ENCODE measurements at places on chromosomes 4 and X.

DNA sequence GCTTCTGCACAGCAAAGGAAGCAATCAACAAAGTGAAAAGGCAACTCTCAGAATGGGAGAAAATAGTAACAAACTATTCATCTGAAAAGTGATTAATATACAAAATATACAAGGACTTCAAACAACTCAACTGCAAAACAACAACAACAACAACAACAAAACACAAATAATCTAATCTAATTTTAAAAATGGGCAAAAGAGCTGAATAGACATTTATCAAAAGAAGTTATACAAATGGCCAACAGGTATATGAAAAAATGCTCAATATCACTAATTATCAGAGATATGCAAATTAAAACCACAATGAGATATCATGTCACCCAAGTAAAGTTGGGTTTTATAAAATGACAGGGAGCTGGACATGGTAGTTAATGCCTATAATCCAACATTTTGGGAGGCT is 602.8 kb upstream of the DIAPH2 start:
- no peak for DNase-seq

GRCh38 chr4:7725951-7726350 is 213.7 kb downstream of the AFAP1 start:
- DNase-seq = no peak

GRCh38 chr4:144594471-144594986 is 51.4 kb upstream of the HHIP start:
- no peak for DNase-seq

GRCh38 chr4:149574971-149575370 is 240.7 kb downstream of the IQCM start:
- no peak for DNase-seq

GRCh38 chr4:7389101-7389701 is 45.5 kb downstream of the PSAPL1 start:
- no peak for DNase-seq

DNA sequence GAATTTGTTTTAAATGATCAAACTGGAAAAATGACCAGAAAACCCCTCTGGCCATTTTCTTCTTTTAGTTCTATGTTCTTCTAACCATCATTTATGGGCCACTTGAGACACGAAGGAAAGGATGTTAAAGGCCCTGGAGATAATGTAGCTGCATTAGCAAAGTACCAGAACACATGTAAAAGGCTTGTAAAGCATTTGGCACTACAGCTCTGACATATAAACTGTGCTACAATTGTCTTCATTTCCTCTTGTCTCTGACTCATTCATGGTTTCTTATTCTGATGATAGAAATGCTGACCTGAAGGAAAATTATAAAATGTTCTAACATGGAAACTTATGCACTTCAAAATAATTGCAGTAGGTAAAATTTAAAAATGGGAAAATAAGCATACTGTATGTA is 388.7 kb downstream of the FAT4 start:
- DNase-seq = no peak

GRCh38 chr4:8745005-8745790 is 126.4 kb downstream of the HMX1 start:
- no peak for DNase-seq

- no peak for DNase-seq
Measured at GRCh38 chr4:163693776-163694175, 199.3 kb downstream of the TMA16 start.

GRCh38 chr4:17166954-17167353 is 268.5 kb upstream of the LDB2 start:
- DNase-seq = no peak

DNA sequence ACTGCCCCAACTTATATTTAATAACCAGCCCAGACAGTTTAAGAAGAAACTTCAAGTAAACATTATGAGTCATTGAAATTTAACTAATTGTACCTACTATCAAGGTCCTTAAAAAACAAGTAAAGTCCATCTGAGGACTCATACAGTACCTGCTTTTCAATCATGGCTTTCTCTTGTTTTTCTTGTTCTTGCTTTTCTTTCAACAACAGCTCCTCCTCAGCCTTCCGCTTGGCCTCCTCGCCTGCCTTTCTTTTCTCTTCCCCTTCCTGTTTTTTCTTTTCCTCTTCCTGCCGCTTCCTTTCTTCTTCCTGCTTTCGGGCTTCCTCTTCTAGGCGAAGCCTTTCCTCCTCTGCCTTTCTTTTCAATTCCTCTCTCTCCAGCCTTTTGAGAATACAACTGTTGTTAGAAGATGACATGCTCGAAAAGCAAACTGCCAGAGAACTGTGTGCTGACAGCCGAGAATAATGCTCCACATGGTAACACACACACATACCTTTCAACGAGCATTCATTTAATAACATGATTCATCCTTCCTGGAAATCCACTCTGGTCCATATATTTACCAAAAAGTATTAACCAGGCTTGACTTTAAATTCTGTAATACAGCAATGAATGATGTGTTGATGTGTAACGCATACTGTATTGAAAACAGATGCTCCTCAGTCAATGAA is 25.2 kb upstream of the BCLAF3 start:
- DNase-seq = no peak

- no peak for DNase-seq
Measured at GRCh38 chrX:41723826-41724225, at the start of gene GPR82. TSS of gene GPR82 (plus strand) at chrX:41724181. CDS start at chrX:41727027, 2,846 bp downstream.

GRCh38 chrX:70908541-70908940 is at the start of gene TEX11:
TSS of gene TEX11 (minus strand) at chrX:70908711. CDS start at chrX:70907789, 922 bp downstream.
- DNase-seq = no peak

- DNase-seq = no peak
Measured at GRCh38 chr4:148737061-148737770, 295.0 kb upstream of the NR3C2 start.

GRCh38 chr4:24032371-24032989 is 142.6 kb upstream of the PPARGC1A start:
- DNase-seq = no peak

- DNase-seq = no peak
Measured at GRCh38 chr4:85030156-85030555, 63.7 kb upstream of the WDFY3 start.

- no peak for DNase-seq
Measured at GRCh38 chr4:76504613-76505465, 69.8 kb downstream of the SHROOM3 start.

- DNase-seq = no peak
Measured at GRCh38 chr4:158190718-158191117, 17.9 kb upstream of the GASK1B start.

DNA sequence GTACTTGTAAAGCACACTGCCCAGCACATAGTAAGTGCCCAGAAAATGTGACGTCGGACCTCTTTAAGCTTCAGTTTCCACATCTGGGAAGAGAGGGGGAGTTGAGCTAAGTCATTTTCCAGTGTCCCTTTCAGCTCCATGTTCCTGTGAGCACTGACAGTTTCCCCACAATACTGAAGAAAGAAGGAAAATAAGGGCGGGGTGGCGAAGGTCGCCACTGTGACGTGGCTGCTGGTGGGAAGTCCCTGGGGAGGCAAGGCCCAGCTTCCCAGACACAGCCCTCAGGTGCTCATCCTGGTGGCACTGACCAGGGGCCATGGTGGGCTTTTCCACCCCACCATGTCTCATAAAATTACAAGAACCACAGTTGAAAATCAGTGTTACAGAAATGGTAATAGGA is 121.8 kb downstream of the PTTG2 start:
- no peak for DNase-seq

- DNase-seq = no peak
Measured at GRCh38 chr4:185346975-185347601, 48.6 kb downstream of the LRP2BP start.

DNA sequence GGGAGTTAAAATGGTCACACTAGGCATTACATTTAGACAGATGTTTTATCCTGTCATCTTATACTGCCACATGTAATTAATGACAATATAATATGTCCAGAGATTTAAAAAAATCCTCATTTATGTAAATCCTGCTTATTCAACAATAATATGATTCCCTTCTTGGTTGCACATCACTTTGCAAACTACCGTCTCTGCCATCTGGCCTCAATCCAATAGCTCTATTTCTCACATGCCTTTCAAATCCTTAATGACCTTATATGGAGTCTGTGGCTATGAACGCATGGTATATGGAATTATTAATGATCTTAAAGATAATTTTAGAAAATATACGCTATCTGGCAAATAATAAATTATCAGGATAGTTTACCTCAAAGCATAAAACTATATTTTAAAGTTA is 144.5 kb downstream of the NPNT start:
- no peak for DNase-seq

DNA sequence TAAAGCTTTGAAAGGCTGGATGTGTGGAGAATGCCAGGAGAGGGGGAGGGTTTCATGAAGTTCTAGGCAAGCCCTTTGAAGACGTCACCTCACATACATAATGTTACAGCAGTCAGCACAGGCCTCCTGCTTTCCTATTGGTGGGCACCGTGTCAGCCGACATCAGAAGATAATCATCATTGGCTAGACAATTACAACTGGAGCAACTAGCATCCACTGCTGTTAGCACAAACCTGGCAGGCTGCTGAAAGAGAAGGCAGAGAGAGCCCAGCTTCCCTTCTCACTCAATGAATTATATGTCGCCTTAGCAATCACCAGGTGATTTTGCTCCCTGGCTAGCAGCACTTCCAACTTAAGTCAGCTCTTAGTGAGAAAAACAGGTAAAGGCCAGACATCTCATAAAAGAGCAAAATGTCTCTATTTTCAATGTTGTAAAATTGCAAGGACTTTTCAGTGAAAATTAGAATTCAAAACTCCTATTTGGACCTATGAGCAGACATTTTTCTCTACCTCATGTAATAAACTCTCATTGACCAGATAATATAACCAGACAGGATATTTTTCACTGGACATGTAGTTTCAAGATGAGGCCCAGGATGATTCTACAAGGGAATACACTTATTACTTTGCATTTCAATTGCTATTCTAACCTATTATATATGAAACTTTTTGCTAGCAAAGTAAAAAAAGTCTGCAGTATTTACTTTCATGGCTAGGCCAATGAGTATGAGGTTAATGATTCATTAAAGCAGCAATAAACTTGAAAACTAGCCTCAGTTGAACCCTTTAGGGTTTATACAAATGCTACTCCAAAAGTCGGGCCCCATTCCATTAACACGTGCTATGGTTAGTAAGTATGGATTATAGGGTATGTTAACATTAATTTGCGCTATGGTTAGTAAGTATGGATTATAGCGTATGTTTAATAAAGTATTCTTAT is 4.3 kb downstream of the ELOVL6 start:
- DNase-seq = peak; percentile 46

DNA sequence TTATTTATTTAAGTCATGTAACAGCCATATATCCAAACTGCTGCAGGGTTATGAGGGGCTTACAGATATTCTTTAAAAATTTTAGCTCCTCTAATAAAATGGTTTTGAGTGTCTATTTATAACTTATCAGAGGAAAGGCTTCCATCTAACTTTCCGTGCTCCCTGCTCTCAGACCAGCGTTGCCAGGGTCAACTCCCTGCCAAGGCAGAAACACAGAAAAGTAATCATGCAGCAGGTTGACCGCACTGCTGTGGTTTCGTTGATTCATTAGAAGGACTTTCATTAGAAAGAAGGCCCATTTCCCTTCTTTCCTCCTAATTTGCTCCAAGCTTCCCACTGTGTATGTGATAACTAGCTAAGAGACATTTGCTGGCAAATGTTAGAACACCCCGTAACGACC is 33.9 kb downstream of the BCLAF3 start:
- no peak for DNase-seq

DNA sequence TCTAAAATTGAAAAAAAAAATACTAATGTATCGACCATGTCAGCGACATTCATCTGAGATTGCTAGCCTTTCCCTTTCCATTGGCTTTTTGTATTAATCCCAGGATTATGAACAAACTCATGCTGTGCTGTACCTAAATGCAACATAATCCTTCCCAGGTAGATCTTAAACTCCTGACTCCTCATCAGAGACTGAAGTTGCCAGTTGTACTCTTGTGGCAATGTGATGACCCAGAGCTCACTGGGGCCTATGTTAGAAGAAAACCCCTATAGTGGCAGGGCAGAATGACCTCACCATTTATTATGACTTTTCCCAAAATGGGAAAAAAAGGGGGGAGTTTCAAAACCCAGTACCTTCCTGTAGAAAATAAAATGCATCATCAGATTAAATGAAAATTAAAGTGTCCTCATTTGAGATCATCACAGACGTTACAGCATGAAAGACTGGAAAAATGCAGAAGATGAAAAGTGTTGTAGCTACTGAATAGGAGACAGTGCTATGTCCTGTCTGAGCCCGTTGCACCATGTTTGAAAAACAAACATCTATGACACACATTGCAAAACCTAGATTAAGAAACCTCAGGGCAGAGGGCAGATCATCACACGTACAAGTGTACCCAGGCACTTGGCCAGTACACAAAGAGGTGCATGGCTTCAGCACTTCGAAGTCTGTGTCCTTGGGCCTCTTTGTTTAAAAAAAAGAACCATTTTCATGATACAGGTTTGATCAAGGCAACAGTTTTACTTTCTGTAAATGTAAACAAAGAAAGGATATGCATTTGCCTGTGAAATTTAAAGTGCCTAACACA is 6.8 kb upstream of the ACSL4 start:
- DNase-seq = no peak

- no peak for DNase-seq
Measured at GRCh38 chr4:111573386-111573785, 571.9 kb upstream of the FAM241A start.

GRCh38 chr4:121824171-121824527 is 466 bp upstream of the CCNA2 start:
- DNase-seq = no peak

DNA sequence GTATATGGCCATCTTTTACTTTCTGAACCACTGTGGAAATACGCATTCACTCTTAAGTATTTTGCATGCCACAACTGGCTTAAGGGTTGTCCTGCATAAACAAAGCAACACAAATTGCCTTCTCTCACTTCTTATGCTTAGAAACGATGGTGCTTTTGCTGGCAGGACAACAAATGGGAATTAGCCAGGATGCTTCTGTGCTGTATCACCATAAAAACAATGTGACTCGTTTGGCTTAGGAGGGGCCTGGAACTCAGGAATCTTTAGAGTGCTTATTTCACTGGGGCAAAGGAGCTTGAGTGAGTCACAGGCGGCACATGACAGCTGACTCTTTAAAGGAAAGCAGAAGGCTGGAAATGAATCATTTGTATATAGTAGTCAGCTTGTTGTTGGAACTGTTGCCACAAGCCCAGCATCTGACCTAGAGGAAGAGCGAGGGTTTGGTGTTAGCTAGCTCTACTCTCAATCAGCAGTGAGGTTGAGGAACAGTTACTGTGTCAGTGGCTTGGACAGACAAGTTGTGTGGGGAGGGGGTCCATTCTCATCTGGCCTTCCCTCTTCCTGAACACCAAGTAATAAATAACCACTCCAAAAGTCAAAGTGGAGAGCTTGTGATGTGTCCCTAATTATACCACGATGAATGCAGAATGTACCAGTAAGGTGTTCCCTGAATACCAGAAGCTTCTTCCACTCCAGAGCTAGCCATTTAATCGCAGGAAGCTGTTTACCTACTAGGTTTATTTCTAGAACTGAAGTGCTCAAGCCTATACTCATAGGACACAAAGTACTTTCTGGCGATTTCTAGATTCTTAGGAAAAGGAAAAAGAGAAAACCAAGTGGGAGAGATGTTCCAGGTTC is 293.1 kb downstream of the CAMK2D start:
- no peak for DNase-seq

GRCh38 chr4:4521136-4521535 is 20.7 kb downstream of the STX18 start:
- DNase-seq = no peak

Measured in stimulated activated CD8-positive, alpha-beta memory T cell treated with anti-CD3 and anti-CD28 coated beads, Interleukin-7, amount 100 ng/mL, for 1 hour (primary cell).